ENCODE measurements at places on chromosomes 6 and 20.

- no peak for DNase-seq
These were observed at the start of gene KHDC1L for GRCh38 chr6:73225396-73225795. Gene KHDC1L (minus strand): TSS chr6:73225496. CDS start chr6:73225408, 88 bp downstream.

GRCh38 chr6:13217206-13217905 lies 111.0 kb downstream of the TBC1D7 start:
- DNase-seq: no peak

- no peak for DNase-seq
These were observed 95.5 kb downstream of the F13A1 start for GRCh38 chr6:6224933-6225486.

- DNase-seq: no peak
These were observed 19.2 kb downstream of the SPTLC3 start for GRCh38 chr20:13028001-13028400.

GRCh38 chr6:12102350-12102749 lies 90.2 kb downstream of the HIVEP1 start:
- DNase-seq: no peak

- no peak for DNase-seq
These were observed 707.8 kb upstream of the FLRT3 start for GRCh38 chr20:15045246-15045645.

DNA sequence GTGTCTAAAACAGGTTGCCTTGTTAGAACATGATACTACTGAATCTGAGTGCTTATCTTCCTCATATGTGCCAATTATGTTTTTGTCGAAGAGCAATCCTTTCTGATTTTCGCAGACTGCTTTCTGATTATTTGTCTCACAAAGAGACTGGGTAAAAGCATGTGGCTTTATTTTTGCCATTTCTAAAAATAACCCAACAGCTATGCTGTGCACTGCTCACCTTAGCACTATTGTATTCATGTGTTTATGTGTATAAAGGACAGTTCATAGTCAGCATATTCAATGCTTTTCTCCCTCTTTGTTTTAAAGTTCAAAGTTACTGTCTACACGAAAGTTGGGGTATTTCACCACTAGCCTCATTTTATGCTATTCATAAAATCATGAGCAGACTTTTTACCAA lies 127.0 kb downstream of the SGK1 start:
- DNase-seq: no peak

DNA sequence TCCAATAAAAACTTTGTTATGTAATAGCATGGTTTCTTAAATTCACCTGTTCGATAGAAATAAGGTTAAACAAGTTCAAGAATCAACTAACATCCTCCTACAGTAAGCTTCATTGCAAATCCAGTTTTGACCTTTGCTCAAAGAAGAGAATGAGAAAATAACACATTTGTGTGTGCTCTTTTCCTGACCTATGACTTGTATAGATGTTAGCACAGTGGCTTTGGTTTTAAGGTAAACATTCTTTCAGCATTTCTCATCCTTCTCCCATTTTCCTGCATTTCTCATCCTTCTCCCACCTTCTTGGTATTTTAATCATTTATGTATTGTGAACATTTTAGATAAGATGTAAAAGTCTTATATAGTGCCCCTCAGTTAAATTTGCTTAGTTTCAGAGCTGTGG lies 73.9 kb downstream of the PLCB1 start:
- no peak for DNase-seq

DNA sequence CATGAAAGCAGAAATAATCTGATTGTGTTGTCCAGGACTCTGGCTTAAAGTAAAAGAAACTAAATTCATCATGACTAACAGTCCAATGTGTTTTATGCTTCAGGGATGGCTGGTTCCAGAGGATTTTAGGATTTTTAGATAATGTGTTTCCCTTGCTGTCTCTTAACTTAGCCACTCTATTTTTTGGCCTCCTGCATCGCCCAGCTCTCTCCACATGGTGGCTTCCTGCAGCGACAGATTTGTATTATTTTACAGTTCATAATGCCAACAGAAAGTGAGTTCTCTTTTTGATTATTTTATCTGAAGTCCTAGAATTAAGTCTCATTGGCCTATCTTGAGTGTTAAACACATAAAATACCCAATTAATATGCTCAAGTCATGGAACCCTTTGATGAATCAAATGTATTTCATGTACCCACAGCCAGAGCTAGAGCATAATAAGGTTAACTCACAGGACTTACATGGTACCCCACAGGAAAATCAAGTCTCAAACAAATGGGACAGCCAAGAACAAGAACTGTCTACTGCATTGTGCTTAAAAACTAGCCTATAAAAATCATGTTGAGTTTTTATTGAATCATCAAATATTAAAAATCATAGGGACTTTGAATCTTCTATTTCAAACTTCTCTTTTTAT lies 582.5 kb downstream of the DOK5 start:
- DNase-seq: no peak

- no peak for DNase-seq
These were observed 16.0 kb downstream of the MAP7 start for GRCh38 chr6:136534268-136534667.

DNA sequence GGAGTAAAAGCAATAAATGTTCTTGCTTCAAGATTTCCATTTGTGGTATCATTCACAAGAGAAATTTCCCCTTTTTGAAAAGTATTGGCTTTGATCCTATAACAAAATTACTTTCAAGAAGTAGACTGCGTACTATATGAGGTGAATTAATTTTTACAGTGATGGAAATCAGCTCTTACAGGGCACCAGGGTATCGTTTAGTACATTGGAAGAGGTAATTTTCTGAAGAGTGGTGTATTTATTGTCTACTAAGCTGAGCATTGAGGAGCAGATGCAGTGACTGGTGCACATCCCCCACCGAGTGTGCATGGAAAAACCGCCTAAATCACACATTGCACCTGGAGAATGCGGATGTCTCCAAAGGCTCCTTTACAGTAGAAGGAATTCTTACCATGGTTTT lies 209.5 kb downstream of the SAMD5 start:
- DNase-seq: no peak

GRCh38 chr6:31468311-31468710 lies 29.6 kb upstream of the MICB start:
- DNase-seq: no peak

GRCh38 chr6:48109944-48110343 lies 1.1 kb downstream of the PTCHD4 start:
- DNase-seq: no peak

DNA sequence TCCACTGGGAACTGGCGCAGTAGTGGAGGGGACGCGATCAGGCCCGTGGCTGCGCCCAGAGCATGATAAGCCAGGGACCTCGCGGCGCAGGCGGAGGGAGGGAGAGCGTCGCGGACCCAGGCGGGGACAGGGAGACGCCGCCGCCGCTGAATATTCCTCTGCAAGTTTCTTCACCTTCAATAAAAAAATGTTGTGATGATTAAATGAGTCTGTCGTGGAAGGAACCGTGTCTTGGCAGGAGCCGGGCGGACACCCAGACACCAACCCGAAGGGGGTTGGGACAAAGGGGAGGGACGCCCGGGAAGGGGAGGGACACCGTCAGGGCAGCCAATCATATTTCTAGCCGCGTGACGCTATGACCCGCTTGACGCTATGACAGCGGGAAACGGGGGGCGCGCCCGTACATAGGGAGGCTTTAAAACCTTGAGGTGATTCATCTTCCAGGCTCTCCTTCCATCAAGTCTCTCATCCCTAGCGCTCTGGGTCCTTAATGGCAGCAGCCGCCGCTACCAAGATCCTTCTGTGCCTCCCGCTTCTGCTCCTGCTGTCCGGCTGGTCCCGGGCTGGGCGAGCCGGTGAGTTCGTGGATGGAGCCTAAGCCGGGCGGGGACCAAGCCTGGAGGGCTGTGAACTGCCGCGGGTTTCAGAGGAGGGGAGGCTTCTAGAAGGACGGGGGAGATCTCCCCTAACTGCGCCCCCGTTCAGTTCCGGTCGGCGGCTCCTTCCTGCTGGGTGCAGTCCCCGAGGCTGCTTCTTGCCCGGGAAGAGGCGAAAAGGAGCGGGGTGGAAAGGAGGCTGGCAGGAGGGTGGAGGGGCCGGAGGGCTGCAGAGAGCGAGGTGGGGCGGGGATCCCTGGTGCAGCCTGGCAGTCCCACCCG lies at the start of gene ULBP2:
Gene ULBP2 (plus strand): TSS at position 432 of the 878 bp plus-strand sequence. CDS start 59 bp downstream, at position 491.
- DNase-seq: peak; percentile 93

- no peak for DNase-seq
These were observed 119.2 kb downstream of the MRPL14 start for GRCh38 chr6:44007818-44008621.

DNA sequence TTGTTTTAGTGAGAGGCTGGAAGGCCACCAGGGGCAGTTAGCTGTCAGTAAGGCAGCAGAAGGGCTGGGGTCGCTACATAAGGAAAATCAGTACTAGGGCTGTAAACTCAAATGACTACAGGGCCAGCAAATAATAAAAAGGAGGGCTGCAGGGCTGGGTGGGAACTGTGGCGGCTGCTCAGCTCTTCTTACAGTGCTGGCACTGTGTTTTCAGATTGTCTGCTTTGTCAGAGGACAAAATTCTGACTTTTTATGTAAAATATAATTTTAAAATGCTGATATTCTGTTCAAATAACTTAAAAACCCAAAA lies 23.2 kb downstream of the HLA-A start:
- no peak for DNase-seq

- DNase-seq: no peak
These were observed 7.1 kb downstream of the CSNK2A1 start for GRCh38 chr20:536426-537010.

- no peak for DNase-seq
These were observed 60.2 kb downstream of the CHMP4B start for GRCh38 chr20:33871362-33871761.

DNA sequence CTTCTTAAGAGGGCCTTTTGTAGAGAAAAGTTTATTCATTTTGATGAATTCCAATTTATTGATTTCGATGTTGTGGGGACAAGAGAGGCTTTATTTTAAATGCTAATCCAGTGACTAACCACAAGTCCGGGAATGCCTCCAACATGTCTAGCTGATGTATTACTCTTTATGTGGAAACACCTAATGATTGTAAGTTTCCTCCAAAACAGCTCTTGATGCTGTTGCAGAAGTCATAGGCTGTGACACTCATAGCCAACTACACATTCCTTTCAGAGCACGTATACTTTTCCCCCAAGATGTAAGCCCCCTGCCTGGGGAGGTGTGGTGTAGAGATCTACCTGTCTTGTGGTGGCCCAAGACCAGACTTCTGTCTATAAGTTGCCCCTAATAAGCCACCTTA lies 61.3 kb upstream of the RNF24 start:
- no peak for DNase-seq

- DNase-seq: no peak
These were observed 1.4 kb downstream of the UNC93A start for GRCh38 chr6:167292301-167293087.

GRCh38 chr6:159378411-159379328 lies 209.5 kb downstream of the FNDC1 start:
- DNase-seq: no peak

- DNase-seq: no peak
These were observed 15.2 kb downstream of the TFEB start for GRCh38 chr6:41720262-41720620.

GRCh38 chr6:112752305-112752704 lies 405.2 kb downstream of the RFPL4B start:
- DNase-seq: no peak

GRCh38 chr6:28525496-28526039 lies at the start of gene GPX5:
Gene GPX5 (plus strand): TSS chr6:28525881. CDS start chr6:28526014, 133 bp downstream.
- no peak for DNase-seq

Data from CD4-positive, alpha-beta T cell treated with Interleukin-15 for 4 hours (primary cell).